ENCODE measurements at places on chromosomes 12 and 14.

- no peak for DNase-seq
These were observed 195.7 kb downstream of the TMEM117 start for GRCh38 chr12:44031472-44032185.

DNA sequence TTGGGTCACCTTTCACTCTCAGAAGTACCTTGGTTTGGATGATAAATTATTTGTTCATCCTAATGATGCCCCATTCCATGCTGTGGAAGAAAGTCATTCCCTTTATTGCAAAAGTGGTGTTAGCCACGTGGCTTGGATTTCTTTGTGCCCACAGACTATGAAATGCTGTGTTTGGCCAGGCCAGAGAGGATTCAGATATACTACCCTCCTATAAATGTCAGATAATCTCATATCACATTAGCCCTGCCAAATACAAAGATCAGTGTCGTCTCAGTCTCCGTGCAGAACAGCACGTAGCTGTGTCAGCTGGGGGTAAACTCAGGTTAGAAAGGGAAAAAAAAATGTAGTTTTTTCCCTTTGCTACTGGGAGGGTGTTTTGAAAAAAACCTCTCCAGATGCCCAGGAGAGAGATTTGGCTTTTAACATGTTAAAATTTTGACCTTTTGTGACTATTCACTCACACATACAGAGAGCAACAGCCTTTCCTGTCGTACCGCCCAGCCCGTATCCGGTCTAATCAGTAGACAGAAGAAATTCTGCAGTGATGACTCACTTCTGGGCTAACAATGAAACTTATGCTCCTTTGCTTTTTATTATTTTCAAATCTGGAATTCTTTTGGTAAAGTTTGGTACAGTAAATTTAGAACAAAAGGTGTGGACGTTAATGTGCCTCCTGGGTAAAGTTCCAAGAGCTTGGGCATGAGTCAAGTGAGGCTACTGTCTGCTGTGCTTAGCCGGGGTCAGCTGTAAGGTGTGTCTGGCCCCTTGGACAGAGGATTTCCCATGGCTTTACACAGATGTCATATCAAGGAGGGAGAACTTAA is 8.5 kb upstream of the PTPRB start:
- DNase-seq = no peak

GRCh38 chr14:92154283-92154942 is 32.6 kb downstream of the CPSF2 start:
- peak; percentile 27 for DNase-seq

DNA sequence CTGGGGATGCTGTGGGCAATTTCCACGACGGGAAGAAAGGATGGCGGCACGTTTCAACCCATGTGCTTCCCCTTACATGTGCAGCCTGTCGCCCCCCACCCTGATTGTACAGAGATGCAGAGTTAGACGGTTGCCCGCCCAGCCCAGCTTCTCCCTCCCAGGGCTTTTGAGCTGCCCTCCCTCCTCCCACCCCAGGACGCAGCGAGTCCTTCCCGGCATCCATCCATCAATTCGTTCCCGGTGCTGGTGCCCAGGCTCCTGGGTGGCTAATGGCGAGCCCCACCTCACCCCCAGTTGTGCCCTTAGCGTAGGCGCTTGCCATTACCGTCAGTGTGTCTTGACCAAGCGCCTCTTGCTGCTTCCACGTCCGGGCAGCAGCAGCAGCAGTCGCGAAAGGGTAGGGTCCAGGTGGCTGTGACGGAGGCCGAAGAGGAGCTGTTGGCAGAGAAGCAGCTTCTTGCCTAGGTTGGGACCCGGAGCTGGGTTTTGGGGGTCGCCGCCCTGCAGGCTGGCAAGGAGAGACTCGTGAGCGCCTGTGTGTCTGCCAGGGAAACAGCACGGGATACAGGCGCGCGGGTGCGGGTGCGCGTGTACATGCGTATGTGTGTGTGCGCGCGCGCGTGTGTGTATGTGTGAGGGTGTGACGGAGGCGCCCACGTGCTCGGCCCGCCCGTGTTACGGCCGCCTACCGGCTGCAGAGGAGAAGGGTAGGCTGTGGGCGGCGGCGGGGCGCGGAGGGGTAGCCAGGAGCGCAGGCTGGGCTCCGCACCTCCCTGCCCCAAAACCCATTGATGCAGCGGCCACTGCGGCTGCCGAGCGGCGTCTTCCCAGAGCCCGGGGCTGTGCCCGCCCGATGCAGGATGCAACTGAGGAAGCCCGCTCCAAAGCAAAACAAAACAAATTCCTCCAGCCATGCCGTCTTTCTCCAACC is at the start of gene SLC6A15:
Gene SLC6A15, minus strand, starts transcription at position 602 of the 931 bp plus-strand sequence. CDS start 20,679 bp downstream, outside the sequence.
- DNase-seq = peak; percentile 83

- no peak for DNase-seq
These were observed 253.9 kb upstream of the MDGA2 start for GRCh38 chr14:47929334-47929733.

DNA sequence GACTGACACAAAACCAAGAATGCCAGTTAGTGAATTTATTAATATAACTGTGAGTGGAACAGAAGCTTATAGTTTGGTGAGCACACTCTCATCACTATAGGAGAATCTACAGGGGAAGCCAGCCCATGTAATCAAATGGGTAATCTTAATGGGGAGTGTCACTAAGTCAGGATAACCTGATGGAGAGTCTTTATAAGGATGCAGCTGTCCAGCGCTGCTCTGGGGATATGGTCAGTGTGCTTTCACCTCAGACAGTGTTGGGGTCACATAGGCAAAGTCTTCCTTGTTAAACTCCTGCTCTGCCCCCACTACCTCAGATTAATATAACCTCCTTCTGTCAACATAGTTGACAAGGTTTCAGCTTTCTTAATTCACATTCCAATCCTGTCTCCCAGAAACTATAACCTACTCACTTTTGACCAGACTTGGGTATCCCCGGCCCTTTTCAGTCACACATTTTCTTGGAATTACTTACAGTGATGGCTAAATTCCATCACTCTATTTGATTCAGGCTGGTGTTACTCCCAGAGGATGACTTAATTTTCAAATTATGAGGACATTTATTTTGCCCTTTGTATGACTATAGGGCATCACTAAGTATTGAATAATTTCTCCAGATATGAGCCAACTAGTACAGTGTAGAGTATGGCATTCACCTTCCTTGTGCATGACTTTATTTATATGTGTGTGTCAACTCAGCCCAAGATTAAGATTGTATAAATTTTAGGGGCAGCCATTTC is 13.2 kb downstream of the STK38L start:
- no peak for DNase-seq

DNA sequence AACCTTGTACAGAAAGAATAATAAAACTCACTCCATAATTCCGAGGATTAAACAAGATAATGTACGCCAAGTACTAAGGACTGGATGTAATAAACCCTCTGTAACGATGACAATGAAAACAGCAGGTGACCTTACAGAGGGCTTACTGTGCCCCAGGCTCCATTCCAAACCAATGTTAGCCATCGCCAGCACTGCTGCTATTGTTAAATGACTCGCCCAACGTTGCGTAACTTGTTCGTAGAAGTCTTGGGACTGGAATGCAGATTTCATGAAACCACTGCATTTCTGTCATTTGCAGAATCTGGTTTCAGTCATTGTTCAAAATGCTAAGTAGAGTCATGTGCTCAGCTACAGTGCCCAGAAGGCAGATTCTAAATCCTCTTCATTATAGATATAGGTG is 728 bp upstream of the STON2 start:
- DNase-seq = no peak

DNA sequence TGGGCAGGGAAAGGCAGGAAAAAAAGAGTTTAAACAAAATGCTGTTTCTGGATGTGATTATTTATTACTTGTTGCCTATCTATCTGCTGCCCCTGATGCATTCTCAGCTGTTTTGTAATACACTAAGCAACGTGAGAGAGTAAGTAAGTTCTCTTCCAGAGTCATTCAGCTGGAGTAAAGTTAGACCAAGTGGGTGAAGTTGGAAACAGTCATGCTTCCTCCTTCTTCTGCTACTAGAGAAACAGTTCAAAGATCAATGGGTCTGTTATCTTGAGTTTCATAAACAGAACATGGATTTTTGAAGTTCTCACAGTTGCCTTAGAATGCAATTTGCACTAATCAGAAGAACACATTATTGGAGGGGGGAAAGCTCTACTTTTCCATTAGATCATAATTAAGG is 279.3 kb downstream of the EGLN3 start:
- DNase-seq = no peak

DNA sequence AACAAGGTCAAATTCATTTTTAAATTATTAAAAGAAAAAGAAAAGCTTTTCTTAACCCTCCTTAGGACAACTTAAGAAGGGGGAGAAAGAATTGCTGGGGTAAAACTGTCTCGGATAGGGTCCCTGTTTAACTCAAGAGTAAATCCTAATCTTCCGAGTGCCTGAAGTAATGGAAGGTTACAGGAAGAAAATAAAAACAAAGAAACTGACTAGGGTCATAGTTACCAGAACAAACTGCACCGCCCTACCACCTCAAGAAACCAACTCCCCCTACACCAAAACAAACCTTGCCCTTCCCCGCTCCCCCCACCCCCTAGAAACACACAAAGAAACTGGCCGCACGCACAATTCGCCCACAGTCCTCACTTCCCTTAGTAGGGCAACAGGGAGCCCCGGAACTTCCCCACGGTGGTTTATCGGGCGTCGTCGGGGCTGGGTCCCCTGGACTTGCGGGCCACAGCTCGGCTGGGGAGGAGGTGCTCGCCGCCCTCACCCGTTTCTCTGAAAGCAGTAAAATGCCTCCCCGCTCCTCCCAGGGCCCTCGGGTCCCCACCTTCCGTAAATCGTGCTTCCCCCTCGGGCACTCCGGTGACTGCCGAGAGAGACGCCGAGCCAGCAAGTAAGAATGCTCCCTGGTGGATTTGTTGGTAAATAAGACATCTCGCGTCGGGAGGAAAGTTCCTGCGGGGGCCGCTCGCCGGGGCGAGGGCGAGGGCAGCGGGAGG is 2.4 kb downstream of the SINHCAF start:
- DNase-seq = no peak

DNA sequence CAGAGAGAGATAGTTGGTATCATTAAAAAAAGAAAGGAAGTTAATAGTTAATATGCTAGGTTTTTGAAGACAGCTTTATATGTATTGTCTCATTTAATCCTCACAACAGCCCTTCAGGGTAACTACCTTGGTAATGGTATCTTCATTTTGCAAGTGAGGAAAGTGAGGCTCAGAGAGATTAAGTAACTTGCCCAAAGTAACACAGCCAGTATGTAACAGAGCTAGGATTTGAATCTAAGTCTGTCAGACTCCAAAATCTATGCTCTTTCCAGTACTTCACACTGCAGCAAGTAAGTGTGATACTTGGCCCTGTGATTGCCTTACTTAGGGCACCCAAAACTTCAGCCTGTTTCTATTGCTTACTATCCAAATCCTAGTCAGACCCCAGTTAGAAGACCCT is 7.0 kb downstream of the SRP54 start:
- DNase-seq = no peak

DNA sequence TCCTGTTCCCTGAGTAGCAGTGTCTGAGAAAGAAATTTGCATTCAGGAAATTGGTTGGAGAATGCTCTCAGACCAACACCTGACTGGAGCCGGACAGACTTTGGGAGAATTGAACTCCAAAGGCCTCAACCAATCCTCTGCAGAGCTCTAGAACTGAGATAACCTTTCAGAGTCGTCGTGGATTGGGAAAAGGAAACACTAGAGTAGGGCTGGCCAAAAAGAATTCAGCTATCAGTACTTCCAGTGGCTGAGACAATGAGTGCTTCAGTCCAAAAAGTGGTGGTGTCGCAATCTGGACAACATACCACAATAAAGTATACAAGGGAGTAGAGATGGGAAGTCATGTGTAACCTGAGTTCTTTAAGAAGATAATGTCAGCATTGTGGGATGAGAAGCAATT is 377.1 kb downstream of the SLC16A7 start:
- DNase-seq = no peak

- no peak for DNase-seq
These were observed 87.0 kb downstream of the PTPRB start for GRCh38 chr12:70550180-70550577.

GRCh38 chr12:108806346-108806745 is 51.0 kb downstream of the SSH1 start:
- no peak for DNase-seq

GRCh38 chr12:51234530-51234929 is 4.1 kb upstream of the DAZAP2 start:
- DNase-seq = no peak

DNA sequence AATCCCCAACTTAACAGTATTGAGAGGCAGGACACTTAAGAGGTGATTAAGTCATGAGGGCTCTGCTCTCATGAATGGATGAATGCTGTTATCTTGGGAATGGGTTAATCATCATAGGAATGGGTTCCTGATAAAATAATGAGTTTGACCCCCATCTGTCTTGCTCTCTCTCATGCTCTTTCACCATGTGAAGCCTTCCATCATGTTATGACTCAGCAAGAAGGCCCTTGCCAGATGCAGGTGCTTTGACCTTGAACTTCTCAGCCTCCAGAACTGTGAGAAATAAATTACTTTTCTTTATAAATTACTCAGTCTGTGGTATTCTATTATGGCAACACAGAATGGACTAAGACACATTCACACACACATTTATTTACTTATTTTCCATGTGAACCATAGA is 89.0 kb upstream of the PPM1H start:
- no peak for DNase-seq

DNA sequence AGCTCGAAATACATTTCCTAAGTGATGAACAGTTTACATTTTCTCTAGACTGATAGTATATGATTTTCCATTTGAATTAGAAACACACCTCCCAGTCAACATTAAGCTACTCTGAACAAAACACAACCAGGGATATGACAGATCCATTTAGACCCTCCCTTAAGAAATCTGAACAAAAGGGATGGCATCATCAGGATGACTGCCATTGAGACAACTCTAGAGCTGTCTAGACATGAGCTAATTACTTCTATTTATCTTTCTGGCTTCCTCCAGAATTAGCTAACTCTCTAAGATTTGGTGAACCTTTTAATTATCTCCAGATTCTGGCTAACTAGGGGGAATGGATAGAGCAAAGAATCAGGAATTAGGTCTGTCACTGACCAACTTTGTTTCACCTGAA is 92.9 kb upstream of the IGF1 start:
- DNase-seq = no peak

DNA sequence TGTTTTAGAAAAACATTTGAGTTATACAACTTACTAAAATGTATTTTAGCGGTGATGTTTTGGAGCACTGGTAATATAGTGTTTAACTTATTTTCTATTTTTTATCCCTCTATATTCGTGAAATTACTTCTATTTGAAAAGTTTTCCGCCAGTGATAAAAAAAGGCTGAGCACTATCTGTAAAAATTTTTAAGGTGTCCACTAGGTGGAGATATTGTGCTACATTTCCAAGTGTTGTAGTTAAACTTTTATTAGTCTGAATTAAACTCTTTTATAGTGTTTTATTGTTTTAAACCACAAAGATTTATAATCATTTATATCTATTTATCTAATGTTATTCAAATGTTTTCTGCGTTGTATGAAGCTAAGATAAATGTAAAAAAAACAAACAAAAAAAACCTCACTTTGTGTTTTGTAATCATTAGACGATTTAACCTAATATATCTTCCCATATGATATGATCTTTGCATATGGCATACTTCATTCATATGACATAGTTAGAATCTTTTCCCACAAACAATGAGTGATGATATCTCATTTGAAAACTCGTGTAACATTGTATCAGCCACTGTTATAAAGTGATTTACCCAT is 11.8 kb downstream of the ALG10B start:
- DNase-seq = no peak

Measured in NCI-H1417 treated with DMSO at 0.1 percent for 48 hours (cell line).